ENCODE measurements at places on chromosomes 6 and 20.

DNA sequence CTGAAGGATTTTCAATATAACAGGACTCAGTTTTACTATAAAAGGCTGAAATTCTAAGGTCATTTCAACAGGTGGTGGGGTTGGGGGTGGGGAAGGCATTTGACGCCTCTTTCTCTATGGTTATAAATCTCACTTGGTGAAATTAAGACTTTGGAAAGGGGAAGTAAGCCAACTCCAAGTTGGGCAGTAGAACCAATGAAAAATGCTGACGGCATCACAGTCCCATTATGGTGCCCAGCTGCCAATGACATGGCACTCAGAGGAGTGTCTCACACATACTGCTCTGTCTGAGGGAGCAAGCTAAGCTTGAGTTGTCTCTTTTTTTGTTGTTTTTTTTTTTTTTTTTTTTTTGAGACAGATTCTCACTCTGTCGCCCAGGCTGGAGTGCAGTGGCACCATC is 4.7 kb downstream of the SLC16A10 start:
- DNase-seq, result no peak

- DNase-seq, result peak; percentile 92
Observed at GRCh38 chr6:2891768-2892170, 11.3 kb downstream of the SERPINB9 start.

- DNase-seq, result no peak
Observed at GRCh38 chr20:55415567-55416142, 589.7 kb downstream of the CBLN4 start.

GRCh38 chr6:134123666-134124208 is 71.3 kb upstream of the SLC2A12 start:
- DNase-seq, result peak; percentile 51

- DNase-seq, result no peak
Observed at GRCh38 chr6:36223706-36224105, 27.2 kb downstream of the BRPF3 start.

- no peak for DNase-seq
Observed at GRCh38 chr6:132932588-132932987, 118.2 kb downstream of the RPS12 start.

DNA sequence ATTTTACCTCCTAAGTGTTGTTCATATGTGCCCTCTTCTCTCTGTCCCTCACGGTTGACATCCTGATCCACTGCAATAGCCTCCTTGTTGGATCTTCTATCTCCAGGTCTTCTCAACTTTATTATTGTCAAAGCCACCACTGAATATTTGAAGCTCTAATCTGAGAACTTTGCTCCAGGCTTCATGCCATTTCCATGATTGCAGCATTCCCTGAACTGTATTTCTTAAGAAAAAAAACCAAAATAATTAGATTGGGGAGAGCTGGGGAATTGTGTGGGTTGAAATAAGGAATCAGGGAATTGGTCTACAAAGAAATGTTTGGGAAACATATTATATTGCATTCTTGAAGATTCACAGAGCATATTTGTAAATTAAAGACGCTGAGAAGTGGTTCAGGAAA is 2.5 kb upstream of the STX7 start:
- DNase-seq, result no peak

- no peak for DNase-seq
Observed at GRCh38 chr20:33267701-33268100, 15.3 kb upstream of the BPIFB1 start.

DNA sequence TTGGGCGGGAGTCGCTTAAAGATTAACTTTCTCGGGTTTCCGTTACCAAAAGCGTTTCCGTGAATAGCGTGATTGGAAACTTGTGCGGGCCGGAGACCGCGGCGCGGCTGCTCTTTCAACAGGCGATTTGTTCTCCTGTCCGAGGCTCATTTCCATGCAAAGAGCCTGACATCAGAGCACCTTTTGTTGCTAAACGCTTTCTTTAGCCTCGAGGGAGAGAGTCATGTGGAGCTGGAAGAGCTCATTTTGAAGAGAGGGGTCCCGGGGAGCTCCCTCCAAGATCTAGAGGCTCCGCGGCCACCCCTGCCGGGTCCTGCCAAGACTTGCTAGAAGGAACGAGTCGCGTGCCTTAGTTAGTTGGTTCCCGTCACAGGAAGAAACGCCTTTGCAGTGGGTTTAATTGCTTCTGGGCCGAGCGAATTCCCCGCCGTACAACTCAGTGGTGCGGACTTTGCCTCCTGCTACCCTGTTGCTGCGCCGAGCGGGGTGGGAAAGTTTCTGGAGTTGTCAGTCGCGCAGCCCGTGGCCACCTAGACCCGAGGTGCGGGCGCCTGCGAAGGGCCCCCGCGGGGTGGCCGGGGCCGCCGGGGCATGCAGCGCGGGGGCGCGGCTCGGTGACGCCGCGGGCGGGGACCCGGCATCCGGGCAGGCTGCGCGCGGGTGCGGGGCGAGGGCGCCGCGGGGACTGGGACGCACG is at the start of gene SASH1:
Gene SASH1 (plus strand): TSS at position 489 of the 697 bp plus-strand sequence. CDS start 230 bp downstream, outside the sequence.
- DNase-seq, result no peak

- no peak for DNase-seq
Observed at GRCh38 chr6:71406865-71407860, 118.6 kb downstream of the OGFRL1 start.

GRCh38 chr6:24481449-24481848 is 7.9 kb downstream of the GPLD1 start:
- no peak for DNase-seq

GRCh38 chr20:19830211-19830785 is 72.2 kb downstream of the RIN2 start:
- DNase-seq, result no peak

DNA sequence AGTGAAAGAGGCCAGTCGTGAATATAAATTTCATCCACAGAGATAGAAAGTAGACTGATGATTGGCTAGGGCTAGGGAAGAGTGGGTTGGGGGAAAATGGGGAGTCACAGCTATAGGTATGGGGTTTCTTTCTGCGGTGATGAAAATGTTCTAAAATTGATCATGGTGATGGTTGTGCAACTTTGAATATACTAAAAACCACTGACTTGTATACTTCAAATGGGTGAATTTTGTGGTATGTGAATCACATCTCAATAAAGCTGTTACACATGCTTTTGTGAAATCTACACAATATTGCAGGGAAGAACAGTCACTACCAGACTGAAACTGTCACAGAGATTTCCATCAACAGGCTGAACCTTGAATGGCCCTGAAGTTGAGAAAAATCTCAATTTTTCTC is 61.5 kb downstream of the LYRM4 start:
- no peak for DNase-seq

DNA sequence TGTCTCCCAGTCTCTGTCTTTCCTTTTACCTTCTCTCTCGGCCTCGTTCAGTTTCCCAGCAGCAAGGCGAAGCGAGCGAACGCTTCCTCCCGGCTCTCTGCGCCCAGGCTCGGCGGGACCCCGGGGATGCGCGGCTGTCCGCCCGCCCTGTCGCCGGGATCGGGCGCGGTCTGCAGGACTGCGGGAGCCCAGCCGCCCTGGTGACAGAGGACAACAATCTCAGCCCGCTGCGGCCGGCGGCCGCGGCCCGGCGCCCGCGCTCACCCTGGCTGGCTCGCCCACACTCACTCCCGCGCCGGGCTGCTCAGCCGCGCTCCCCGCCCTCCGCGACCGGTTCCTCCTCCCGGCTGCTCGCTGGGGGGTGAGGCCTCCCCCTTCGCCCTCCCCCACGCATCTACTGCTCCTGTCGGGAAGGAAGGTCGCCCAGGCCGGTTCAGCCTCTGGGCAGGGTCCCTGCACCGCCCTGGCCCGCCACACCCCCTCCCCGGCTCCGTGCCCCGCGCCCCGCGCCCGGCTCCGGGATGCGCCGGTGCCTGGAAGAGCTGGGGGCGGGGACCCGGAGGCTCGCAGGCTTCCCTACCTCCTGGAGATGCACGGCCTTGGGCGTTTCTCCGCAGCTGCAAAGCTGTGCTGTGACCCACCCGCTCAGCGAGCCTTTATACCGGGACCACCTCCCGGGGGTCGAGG is 410 bp downstream of the SYNE1 start:
- no peak for DNase-seq

- no peak for DNase-seq
Observed at GRCh38 chr20:37161830-37162549, 17.1 kb upstream of the RPN2 start.

GRCh38 chr20:42924215-42924614 is 265.5 kb downstream of the PTPRT start:
- DNase-seq, result no peak

GRCh38 chr6:157645201-157645795 is 177.7 kb upstream of the SNX9 start:
- no peak for DNase-seq

DNA sequence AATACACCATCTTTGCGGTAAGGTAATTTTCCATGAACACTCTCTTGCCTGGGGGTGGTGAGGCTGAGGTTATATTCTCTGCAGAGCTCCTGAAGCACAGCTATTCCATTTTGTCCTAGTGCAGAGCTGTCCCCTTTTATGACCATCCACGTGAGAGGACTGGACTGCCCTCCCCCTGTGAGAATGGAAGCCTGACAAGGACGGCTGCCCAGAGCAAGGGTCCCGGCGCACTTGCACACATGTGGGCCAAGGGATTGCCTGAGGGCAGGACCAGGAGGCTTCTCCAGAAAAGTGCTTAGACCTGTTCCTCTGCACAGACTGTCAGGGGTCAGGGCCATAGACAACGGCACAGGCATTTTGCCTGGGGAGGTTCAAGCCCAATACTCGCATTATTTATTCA is 48.2 kb downstream of the SLC22A23 start:
- no peak for DNase-seq

DNA sequence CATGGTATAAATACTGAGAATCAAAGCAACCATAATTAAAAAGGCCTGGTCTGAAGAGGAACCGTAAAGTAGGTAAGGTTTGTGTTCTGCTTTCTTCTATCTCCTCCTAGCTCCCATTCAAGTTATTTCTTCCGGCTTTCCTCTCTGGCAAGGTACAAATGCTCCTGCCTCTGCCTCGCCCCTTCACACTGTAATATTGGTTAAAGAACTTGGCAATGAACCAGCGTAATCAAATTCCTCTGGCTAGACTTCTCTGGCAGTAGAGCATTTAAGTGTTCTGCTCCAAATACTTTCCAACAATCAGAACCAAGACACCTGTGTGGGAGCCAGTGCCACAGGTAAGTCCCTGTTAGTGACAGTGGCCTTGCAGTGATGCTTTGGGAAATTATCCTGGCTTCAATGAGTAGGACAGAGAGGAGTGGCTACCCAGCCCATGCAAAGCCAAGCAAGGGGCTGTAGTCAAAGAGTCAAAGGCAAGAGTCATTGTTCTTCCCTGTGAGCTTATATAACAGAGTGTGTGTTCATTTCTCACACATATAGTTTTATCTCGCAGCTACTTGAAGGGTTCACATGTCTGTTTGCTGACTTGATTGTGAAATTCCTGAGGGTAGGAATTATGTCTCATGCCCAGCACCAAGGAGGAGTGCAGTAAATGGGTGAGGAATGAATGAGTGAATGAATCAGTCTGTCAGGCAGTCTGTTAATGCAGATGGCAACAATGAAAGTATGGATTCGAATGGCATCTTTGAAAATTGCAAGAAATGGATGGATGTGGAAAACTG is 329.3 kb downstream of the NRN1 start:
- DNase-seq, result no peak

DNA sequence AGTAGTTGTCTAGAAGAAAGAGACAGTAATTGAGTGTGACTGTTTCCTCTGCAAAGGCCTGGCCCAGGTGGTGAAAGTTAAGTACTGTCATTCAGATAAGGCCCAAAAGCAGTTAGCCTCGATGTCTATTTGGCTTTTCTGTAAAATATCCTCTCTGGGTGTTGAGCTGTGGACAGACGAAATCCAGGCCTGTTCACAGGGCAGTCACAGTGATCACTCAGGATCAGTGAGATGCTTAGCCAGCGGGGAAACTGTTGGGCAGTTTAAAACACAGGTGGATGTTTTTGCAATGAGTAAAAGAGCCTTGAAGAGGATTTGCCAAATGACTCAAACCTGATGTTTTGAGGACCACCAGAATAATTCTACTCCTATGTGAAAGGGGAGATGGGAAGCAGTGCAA is 22.0 kb upstream of the PRDM1 start:
- no peak for DNase-seq

DNA sequence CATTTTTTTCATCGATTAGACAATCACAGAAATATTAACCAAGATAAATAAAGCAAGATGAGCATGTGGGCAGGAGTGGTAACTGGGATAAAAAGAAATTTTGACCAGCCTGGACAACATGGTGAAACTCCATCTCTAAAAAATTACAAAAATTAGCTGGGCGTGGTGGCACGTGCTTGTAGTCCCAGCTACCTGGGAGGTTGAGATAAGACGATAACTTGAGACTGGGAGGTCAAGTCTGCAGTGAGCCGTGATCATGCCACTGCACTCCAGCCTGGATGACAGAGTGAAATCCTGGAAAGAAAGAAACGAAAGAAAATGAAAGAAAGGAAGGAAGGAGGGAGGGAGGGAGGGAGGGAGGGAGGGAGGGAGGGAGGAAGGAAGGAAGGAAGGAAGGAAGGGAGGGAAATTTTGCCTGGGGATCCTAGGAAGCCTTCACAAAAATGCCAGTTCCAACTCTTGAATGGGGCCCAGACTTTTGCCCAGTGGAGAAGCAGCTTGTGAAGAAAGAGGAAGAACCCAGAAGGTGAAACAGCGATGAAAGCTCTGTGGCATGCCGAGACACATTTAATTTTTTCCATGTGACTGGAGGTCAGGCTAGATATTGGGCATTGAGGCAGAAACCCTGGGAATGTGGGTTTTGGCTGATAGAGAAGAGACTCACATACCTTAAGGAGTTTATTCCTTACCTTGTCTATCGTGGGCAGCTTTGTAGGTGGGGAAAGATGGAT is 20.3 kb downstream of the CCDC170 start:
- no peak for DNase-seq

- DNase-seq, result no peak
Observed at GRCh38 chr6:15430186-15430585, 184.3 kb downstream of the JARID2 start.

DNA sequence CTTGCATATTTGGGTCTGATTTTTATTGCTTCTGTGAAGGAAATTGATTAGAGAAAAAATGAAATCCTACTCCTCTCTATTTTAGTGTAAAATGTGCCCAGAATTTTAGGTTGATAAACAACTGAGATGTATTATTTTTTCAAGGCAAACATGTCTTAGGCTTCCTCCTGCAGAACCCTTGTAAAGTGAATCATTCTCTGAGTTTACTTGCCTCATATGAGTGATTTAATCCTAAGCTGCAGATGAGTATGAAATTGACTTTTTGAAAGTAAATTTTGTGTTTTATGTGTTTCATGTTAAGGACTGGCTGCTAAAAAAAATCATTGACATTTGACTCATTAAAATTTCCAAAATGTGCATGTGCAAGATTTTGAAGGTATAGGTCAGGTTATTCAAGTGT is 138.5 kb upstream of the PHACTR1 start:
- DNase-seq, result no peak

DNA sequence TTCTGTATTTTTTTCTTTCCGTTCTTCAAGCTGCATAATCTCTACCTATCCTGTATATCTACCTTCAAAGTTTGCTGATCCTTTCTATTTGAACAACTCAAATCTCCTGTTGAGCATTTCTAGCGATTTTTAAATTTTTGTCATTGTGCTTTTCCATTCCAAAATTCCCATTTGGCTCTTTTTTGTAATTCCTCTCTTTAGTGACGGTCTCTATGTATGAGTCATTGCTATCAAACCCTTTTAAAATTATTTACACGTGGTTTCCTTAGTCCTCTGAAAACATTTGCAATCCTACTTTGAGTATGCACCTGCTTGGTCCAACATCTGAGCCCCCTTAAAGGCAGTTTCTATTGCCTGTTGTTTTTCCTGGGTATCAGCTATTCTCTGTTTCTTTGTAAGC is 100.5 kb upstream of the FOXC1 start:
- no peak for DNase-seq
